DMS53 (cell line): ENCODE measurements at places on chromosomes 7 and 10.
A peak's percentile ranks its signal among the peaks of the same experiment; 100 is the strongest.

DNA sequence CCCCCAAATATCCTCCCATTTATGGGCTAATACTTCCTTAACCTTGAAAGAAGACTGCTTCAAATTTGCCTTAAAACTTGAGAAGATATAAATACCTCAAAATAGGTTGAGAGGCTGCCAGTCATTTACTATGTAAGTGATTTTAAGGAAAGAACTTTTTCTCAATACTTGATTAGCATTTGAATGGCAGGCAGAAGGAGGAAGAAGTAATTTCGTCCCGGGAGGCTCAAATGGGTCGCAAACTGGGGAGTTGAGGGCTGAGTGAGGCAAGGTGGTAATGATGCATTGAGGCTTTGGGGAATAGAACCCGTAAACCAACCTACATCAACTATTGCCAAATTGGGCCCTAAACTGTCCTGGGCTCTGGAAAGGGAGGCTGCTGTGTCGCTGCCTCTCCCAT lies 11.1 kb downstream of the CAMK1D start:
- no peak for DNase-seq

DNA sequence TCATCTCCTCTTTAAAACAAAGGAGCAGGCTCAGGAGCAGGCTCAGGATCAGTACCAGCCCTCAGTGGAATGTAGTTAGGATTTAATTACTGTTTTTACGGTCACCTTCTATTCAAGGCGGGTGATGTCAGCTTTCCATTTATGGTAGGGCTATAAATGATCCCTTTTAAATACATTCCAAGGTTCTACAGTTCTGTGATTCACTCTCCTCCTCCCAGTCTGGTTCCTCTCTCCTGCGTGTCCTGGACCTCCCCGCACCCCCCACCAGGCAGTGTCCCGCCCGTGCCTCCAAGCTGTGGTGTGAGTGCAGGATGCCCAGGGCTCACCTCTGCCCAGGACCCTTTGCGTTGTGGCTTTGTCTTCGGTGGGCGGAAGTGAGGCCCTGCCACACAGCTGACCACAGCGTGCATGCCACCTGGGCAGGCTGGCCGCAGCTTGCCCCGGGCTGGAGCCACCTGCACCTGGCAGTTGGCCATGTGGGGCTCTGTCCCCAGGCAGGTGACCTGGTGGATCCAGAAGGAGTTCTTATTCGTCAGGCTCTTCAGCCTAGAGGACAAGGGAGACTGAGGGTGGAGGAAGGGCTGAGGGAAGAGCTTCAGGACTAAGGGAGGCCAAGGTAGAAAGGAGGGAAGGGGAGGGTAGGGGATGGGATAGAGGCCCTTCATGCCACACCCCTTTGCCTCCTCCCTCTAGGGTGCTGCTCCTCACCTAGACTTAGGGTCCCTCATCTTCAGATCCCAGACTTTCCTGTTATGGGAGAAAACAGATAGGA lies 9.1 kb downstream of the LOXL4 start:
- DNase-seq: no peak

- DNase-seq: peak; percentile 94
Measured at GRCh38 chr7:95246831-95247370, 77.4 kb downstream of the PON1 start.

DNA sequence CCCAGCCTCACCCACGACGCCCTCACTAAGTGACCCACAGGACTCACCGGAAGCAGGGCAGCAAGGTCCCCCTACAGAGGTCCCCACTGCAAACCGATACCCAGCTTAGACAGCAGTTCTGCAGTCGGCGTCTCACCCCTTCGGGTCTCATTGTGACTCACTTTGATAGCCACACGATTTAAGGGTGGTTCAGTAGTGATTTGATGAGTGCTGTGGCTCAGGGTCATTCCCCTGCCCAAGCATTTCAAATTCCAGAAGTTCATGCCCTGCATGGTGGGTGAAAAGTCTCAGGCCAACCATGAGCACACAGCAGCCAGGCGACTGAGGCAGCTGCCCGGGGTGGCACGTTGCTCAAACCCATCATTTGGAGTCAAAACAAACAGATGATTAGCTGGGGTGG lies 93.2 kb downstream of the EGFR start:
- no peak for DNase-seq
